ENCODE measurements at places on chromosomes 3 and 15. TPM values are rescaled to one million over a fixed set of nuclear protein-coding genes. Genes with fewer than 3 reads are reported as not detected.

The VEPH1 gene
- total RNA-seq = 116 TPM

The CFAP100 gene
- total RNA-seq = 21.5 TPM

The AZI2 gene
- total RNA-seq = 109 TPM

The APBA2 gene
- total RNA-seq = 3.8 TPM

The LARP6 gene
- total RNA-seq = 7.5 TPM

The WDR82 gene
- total RNA-seq = 60.2 TPM

The RARRES1 gene
- 65.8 TPM for total RNA-seq

The ANKRD28 gene
- total RNA-seq = 57.2 TPM

The C3orf85 gene
- not detected for total RNA-seq

The SKOR1 gene
- 0.41 TPM for total RNA-seq

The ESYT3 gene
- total RNA-seq = 40.3 TPM

The DLEC1 gene
- 15.0 TPM for total RNA-seq

The SLC28A1 gene
- not detected for total RNA-seq

DNA sequence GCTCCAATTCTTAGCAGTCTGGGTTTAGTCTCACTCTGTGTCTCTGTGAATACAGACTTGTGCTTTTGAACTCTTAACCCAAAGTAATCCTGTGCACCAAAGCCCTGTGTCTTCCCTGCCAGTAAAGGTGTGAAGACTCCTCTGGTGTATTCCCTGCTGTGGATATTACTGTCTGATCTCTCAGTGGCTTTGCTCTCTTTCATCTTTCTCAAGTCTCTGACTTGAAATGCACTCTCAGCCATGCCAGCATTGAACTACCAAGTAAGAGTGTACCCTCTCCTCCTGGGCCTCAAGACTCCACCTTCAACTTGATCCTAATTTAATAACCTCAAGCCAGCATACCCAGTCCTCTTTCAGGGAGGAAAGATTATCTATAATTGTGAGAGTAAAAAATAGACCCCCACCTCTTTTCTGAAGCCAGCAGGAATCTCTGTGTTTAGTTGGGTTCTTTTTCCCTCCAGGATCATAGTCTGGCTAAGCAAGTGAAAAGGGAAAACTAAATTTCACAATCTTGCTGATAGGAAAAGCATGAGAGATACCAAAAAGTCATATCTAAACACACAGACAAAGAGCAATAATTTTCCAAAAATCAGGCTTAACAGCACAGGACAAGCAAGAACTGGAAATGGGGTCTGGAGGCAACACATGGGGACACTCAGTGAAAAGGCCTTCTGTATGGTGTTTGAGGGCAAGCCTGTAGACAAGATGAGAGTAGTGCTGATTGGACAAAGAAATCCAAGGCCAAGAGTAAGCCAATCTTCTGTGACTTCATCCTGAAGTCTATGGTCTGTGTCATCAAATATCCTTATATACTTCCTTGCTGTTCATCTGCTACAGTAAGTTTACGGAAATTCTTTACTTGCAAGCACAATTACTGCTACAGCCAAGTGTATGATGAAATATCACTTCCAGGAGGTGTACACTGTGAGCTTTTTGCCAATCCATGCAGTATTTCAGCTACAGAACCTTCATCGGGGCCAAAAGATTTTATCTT is 296.1 kb upstream of the TGFBR2 start:
- no peak for DNase-seq

DNA sequence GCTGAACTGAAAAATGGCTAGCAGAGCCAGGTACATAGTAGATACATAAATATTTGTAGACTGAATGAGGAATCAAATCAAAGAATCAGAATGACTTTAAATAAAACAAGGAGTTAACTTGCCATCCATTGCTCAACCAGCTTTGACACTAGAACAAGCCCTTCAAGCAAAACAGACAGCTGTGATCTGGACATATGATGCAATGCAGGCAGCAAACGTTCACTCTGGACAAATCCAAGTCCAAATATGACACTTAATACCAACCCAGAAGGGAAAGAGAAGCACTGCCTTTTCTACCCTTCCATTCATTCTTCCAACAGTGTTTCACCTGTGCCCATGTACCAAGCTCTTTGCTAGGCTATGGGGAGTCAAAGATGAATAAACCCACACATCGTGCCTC is 4.5 kb downstream of the THRB start:
- no peak for DNase-seq

DNA sequence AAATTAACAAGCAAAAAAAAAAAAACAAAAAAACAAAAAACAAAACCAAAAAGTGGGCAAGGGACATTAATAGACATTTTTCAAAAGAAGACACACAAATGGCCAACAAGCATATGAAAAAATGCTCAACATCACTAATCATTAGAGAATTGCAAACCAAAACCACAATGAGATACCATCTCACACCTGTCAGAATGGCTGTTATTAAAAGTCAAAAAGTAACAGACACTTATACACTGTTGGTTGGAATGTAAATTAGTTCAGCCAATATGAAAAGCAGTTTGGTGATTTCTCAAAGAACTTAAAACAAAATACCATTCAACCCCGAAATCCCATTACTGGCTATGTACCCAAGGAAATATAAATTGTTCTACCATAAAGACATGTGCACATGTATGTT is 222.4 kb upstream of the CD96 start:
- no peak for DNase-seq

DNA sequence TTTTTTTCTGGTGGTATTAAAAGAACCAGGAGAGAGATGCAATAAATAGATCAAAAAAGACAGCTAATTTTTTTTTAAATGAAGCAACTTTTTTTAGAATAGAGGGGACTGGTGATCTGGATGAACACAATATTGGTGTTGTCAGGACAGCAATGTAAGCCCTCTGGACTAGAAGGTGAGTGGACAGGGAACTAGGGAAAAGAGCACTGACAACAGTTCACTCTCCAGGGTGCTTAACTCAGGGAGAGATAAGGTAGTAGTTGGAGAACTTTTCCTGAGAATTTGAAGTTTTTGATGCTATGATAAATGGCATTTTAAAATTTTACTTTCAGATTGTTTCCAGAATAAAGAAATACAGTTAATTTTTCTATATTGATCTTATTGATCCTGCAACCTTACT is 158.3 kb upstream of the STAC start:
- no peak for DNase-seq

DNA sequence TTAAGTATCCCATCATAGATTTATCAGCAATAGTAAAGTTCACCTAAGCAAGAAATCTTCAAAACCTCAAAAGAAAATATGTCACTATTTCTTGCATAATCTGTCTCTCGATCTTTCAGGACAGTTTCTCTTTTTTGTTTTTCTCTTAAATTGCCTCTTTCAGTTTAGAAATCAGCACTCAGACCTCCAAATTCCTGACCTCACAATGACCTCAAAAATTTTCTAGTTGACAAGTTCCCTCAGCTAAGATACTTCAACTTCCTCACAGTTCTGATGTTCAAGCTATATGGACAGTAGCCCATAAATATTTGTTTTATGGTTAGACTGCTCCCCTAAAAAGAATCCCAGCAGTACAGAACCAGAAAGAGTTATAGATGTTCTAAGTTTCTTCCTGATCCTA is 24.1 kb downstream of the SLC24A5 start:
- no peak for DNase-seq

DNA sequence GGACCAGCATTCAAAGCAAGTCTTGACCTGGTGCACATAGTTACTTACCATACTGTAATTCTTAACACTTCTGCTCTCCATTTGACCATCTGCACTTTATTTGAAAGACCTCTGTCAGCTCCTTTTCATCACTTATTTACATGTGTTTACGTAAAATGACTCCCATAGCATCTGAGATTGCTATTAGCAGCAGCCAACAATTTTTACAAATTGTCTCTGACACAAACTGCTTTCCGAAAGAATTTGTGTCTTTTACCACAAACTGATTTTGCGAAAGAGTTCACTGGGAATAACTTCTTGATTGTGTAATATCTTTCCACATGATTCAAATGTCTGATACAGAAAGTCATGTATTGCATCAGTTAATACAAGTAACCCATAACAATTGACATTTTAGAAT is 144.1 kb upstream of the PEX5L start:
- no peak for DNase-seq

DNA sequence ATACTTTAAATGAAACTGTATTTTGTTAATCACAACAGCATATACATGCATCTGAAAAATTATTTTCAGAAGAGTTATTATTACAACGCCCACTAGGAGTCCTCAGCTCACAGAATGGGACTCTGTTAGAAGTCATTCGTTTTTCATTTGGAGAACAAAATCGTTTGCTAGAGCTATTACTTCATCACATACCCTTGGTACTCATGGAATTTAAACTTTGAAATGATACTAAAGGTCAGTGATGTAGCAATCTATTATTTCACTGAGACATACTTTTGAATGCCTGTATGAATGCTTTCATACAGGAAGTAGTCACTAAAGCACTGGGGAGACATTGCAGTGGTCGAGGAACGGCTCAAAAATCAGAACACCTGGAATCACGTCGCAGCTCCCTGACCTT is 198.1 kb downstream of the MBNL1 start:
- DNase-seq = no peak

DNA sequence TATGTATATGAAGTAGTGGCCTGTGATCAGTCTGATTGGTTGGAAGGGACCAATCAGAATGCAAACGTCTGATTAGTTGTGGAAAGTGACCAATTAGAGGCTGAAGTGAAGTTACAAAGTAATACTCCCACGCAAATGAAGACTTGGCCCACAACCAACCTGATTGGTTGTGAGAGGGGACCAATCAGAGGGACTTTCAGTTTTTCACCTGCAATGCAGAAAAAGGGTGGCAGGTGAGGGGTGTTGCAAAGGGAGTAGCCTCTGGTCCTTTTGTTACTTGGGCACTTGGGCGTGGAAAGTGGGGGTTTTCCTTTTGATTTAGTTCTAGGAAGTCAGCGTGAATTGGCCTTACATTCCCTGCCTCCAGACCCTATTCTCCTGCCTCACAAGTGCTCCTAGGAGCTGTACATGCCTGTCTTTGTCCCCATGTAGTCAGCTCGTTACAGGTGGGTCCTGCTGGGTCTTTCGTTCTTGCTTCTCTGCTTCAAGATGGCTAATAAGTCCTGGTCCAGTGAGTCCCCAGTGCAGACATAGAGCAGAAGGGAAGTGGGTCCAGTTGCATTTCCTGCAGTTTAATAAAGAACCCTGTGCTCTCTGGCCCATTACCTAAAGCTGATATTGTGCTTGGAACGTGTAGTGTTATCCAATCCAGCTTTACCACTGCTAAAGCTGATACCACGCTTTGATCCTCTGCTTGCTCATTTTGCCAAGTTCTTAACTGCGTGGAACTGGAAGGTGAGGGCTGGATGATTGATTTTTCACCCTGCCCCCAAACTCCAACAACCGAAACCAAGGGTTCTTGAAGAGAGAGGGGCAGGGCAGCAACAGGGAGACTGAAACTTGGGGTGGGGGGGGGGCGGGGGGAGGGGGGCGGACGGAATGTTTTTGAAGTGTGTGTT is 46.0 kb upstream of the CD47 start:
- no peak for DNase-seq

DNA sequence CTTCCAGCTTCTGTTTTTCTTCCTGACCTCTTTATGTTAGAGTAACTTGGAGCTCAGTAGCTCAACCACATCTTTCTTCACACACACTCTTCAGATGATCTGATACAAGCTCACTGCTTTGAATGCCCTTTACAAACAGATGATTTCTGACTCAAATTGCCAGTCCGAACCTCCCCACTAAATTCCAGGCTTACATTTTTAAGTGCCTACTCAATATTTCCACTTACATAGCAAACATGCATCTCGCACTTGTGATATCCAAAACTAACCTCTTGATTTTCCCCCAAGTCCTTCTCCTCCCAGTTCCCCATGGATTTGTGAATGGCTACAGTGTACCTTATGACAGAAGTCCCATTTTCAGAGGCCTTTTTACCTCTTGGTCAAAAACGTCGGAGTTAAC is 139.1 kb downstream of the GBE1 start:
- no peak for DNase-seq

- DNase-seq = no peak
Measured at GRCh38 chr15:40265355-40265754, 17.5 kb downstream of the ANKRD63 start.

DNA sequence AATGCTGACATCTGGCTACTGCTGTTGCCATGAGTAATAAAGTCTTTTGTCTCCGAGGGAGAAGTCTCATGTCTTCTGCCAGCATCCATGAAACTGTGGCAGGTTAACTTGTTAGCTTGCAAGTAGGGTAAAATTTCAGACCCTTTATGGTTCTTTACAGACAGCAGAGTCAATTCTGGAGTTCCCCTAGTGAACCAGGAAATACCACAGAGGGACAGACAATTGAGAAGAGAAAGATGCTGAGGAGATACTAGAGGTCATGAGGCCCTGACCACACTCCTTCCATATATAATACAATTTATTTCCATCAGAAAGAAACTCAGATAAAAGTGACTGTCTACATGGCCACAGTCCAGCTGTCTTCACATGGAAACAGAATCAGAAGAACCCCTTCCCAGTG is 38.1 kb downstream of the NMNAT3 start:
- no peak for DNase-seq

DNA sequence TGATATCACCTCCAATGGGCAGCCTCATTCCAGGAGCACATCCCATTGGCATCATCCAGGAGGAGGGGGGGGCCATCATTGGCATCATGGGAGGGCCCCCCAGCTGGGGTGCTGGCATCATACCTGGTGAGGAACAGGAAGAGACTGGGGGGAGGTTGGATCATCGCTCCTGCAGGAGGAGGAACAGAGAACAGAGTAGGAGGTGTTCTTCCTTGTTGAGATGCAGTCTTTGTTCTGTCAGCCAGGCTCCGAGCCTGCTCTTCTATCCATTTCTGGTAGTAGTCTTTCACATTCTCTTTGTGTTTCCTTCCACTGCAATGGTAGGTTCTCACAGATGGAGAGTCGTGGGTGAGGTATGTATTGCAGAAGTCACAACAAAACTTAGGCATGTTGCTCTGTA is 16.7 kb upstream of the ERICH6 start:
- no peak for DNase-seq

GRCh38 chr15:59543721-59544547 is 67.6 kb upstream of the GCNT3 start:
- DNase-seq = no peak

DNA sequence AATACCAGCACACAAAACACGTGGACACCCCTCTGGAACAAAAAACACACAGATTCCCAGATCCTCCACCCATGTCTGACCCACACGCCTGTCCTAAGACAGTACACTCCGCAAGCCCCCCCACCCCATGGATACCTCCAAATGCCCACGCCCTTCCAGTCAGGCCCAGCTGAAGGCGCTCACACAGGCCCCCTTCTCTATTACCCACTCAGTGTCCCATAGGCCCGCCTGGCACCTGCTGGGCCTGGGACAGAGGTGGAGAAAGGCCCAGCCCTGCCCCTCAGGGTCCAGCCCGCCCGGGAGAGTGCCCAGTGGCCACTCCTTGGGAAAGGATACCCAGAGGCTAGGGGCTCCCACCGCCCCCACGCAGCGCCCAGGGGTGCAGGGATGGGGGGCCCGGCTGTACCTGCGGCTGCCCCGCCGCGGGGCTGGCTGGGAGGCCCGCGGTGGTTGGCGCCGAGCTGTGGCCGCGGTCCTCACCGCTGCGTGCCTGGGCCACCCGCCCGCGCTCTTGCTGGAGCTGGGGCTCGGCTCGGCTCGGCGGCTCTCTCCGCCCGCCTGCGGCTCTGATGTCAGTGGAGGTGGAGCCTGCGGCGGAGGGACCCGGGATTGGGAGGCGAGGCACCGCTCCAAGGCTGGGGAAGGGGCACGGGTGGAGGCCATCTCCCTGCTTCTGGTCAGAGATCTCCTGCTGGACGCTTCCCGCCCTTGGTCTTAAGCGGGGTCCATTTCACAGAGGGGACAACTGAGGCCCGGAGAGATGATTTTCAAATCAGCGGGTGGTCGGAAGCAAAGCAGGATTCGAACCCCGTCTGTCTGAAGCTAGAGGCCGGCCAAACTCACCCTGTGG is at the start of gene CAMK1:
Gene CAMK1 (minus strand): TSS at position 522 of the 850 bp plus-strand sequence. CDS start 2,198 bp downstream, outside the sequence.
- peak; percentile 88 for DNase-seq

All from lower lobe of right lung (tissue), 2 donors.